ENCODE measurements at places on chromosomes 11 and 22. TPM values are rescaled to one million over a fixed set of nuclear protein-coding genes. Genes with fewer than 3 reads are reported as not detected.

The SLC22A8 gene
- total RNA-seq: not detected

The GUCY1A2 gene
- total RNA-seq: 0.05 TPM

The GAL3ST3 gene
- total RNA-seq: not detected

The FAT3 gene
- not detected for total RNA-seq

The ARFGAP2 gene
- 97.0 TPM for total RNA-seq

The CNGA4 gene
- total RNA-seq: 0.16 TPM

The CYTH4 gene
- total RNA-seq: 91.2 TPM

The SLC37A4 gene
- 24.1 TPM for total RNA-seq

The A4GALT gene
- not detected for total RNA-seq

The HBE1 gene
- total RNA-seq: not detected

The OR51G2 gene
- not detected for total RNA-seq

The TEX12 gene
- 0.27 TPM for total RNA-seq

The OR8A1 gene
- total RNA-seq: not detected

The ARHGAP8 gene
- 0.52 TPM for total RNA-seq

The SVIP gene
- total RNA-seq: 35.8 TPM

The APOA5 gene
- total RNA-seq: not detected

The INCENP gene
- 155 TPM for total RNA-seq

The TP53I11 gene
- total RNA-seq: 3.3 TPM

The GRK2 gene
- total RNA-seq: 315 TPM

The CAPN5 gene
- total RNA-seq: 0.80 TPM

The OR52N4 gene
- 0.52 TPM for total RNA-seq

The RBX1 gene
- 86.8 TPM for total RNA-seq
